ENCODE measurements at places on chromosomes 3 and 15.
A peak's percentile ranks its signal among the peaks of the same experiment; 100 is the strongest.

DNA sequence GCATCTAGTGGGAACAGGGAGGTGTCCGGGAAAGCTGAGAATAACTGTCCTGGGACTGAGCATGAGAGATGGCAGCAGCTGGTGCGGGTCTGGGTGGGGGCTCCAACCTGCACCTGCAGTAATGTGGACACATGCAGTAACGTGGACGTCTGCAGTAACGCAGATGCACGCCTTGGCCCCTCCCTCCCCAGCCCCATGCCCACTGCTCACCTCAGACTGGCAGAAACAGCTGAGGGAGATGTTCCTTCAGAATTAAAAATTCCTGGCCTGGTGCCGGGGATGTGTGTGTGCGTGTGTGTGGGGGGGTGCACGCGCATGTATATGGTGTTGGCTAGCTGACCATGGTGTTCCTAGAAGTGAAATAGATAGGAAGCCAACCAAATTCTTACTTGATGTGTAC, 86.7 kb upstream of the OXTR start:
- DNase-seq, result no peak

DNA sequence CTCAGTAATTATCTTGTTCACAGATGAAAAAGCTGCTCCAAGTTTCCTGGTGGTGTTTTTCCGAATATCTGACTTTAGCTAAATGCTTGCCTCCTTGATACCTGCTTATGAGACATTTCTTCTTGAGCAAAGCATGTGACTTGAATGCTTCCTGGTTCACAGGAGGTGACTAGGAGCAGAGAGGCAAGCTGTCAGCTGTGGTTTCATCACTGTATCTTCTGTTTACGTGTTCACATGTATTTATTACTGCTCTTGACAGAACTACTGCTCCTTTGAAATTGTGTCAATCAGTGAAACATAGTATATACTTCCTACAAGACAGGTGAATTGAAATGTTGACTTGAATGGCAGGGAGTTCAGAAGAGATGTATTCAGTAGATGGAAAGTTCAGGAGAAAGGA, 8.9 kb upstream of the SPPL2A start:
- peak; percentile 23 for DNase-seq

GRCh38 chr15:33679061-33679460, 289.2 kb upstream of the CHRM5 start:
- no peak for DNase-seq

DNA sequence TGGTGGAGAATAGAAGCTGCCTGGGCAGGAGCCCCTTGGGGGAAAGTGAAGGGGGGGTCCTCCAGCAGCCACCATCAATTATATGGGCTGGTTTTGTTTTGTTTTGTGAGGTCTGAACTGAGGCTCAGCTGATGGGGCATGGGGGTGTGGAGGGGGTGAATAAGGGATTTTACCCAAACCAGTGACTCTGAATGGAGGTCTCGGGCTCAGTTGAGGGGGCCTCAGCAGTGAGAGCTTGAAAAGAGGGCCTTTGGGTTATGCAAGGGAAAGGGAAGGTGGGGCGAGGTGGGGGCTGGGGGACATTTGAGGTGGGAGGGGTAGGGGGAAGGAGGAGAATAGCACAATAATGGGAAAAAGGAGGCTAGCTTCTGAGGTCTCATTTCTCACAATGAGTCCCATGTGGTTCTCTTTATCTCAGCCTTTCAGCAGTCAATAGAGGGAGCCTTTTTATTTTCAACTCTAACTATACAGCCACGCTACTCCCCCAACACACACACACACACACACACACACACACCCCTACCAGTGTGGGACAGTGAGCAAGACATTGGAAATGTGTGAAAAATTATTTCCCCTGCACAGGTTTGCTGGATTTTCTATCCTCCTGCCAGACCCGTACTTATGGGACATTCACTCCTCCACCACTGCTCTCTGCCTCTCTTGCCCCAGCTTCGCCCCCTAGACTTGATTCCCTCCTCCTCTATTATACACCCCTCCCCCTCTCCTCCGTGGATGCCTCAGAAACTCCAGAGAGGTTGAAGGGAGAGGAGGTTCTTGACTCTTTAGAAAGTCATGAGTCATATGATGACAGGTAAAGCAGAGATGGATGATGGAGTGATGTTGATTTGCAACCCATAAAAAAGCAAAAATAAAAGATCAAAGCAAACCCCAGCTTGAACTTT, 96.0 kb downstream of the GTPBP8 start:
- DNase-seq, result no peak

DNA sequence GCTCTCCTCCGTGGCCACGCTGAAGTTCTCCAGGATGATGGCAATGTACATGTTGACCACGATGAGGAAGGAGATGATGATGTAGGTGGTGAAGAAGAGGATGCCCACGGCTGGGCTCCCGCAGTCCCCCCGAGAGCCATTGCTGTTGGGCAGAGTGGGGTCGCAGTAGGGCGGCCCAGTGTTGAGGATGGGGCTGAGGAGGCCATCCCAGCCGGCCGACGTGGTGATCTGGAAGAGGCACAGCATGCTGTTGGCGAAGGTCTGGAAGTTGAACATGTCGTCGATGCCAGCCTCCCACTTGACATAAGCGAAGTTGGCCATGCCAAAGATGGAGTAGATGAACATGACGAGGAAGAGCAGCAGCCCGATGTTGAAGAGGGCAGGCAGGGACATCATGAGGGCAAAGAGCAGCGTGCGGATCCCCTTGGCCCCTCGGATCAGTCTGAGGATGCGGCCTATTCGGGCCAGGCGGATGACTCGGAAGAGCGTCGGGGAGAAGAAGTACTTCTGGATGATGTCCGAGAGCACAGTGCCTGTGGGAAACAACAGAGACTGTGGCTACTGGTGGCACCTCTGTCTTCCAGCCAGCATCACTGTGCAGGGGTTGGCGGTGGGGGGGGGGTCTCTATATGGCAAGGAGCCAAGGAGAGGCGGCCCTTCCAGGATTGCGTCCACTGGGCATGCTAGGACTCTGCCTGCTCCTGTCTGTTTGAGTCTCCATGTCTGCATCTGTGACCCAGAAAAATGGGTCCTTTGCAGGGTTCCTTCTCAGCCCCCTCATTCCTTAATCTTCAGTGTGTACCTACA, 55.1 kb downstream of the EXOG start:
- DNase-seq, result no peak

DNA sequence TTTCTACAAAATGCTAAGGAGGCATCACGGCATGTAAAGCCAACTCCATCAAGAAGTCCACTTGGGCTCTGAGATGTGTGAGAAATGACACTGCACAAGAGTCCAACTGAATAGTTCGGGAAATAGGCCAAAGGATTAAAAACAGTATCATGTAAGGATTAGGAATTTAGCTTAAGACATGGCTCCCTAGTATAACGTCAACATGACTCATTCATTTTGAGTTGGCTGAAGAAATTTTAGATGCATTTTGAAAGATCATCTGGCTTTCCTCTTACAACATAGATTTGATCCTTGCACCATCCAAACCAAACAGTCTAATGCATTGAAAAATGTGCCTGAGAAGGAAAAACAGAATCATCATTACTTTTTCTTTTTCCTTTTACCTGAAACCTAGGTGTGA, 109.3 kb upstream of the MME start:
- DNase-seq, result peak; percentile 42

- no peak for DNase-seq
Observed at GRCh38 chr3:58991026-58991425, 58.8 kb downstream of the CFAP20DC start.

DNA sequence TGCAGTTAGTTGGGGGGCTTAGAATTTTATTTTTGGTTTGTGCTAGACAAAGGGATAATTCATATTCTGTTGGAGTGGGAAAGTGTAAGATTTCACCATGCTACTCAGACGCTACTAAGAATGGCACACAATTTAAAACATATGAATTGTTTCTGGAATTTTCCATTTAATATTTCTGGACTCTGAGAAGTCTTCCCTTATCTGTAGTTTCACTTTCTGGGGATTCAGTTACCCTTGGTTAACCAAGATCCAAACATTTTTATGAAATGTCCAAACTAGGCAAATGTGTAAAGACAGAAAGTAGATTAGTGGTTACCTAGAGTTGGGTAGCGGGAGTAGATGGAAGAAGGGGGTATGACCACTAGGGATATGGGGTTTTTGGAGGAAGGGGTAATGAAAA, 53.1 kb downstream of the TCF12 start:
- DNase-seq, result no peak

- no peak for DNase-seq
Observed at GRCh38 chr3:65568497-65568896, 470.2 kb downstream of the MAGI1 start.

DNA sequence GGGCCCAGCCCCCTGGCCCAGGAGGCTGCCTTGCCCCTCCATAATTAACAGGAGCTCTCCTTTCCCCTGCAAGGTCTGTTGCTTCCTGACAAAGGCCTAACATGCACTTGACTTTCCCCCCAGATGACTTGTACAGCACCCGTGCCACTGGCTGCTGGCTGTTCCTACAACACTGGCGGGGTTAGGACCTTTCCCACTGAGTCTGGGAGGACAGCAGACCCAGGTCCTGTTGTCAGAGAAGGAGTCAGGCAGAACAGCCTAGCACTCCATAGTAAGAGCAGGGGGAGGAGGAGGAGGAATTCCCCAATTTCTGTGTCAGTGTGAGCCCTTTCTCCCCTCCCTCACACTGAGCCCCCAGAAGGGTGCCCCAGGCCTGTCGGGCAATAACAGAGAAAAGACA, 99.2 kb downstream of the CORO2B start:
- no peak for DNase-seq

DNA sequence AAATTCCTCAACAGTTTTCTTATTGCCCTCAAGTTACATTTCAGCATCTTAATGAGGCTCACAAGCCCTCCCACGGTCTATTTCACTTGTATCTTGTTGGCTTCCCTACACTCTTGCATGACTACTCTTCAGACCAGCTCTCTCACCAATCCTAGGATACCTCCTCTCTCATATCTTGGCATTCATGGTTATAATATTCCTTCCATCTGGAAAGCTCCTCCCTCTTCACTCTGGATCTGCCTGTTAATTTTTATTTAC, 8.5 kb upstream of the CCDC80 start:
- no peak for DNase-seq

Data from foreskin keratinocyte (primary cell).